RPMI8226 (cell line): ENCODE measurements at places on chromosomes 4 and X.
A peak's percentile ranks its signal among the peaks of the same experiment; 100 is the strongest.

- peak; percentile 11 for DNase-seq
Measured at GRCh38 chr4:157045507-157046127, 30.3 kb upstream of the GLRB start.

GRCh38 chr4:138450546-138451275 is 208.6 kb upstream of the SLC7A11 start:
- DNase-seq = no peak

- DNase-seq = no peak
Measured at GRCh38 chr4:8038083-8038482, 98.4 kb upstream of the AFAP1 start.

GRCh38 chr4:87985097-87985886 is 9.8 kb downstream of the SPP1 start:
- DNase-seq = peak; percentile 77

DNA sequence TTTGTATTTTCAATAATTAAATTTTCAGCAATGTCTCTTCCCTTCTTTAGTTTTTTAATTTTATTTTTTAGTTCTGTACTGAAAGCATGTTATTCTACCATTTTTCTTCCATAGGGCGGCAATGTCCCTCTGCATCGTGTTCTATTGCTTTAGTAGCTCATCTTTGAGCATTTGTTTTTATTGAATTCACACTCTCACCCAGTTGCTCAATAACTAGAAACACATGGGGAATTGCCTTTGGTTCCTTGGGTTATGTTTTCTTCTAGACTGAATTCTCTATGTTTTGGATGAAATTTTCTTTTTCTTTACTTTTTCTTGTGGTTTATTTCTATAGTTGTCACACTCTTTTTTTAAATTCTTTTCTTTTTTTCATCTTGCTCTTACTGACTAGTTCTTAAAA is 233.8 kb upstream of the LDB2 start:
- DNase-seq = no peak

GRCh38 chr4:38855466-38855865 is 1.2 kb downstream of the TLR6 start:
- peak; percentile 40 for DNase-seq
